ELF-1 (cell line): ENCODE measurements at places on chromosomes 16 and 17.
A peak's percentile ranks its signal among the peaks of the same experiment; 100 is the strongest.

GRCh38 chr17:2302778-2303203 lies 794 bp downstream of the SMG6 start:
- no peak for DNase-seq

DNA sequence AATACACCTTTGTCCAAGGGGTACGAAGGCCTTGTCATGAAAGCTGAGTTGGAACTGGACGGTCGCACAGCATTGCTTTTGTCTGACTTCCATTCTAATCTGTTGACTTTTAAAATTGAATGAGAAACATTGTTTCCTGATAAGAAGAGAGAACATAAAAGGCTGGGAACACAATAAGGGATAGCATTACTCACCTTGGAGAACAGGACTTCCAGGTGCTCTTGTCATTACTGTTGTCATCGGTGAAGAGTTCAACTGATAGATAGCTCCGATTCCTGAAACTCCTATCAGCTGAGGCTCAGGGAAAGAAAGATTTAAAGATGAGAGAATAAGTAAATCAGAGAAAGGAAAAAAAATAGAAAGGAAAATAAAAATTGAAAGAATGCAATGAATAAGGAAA lies 351.1 kb downstream of the KCNJ2 start:
- DNase-seq, result no peak

DNA sequence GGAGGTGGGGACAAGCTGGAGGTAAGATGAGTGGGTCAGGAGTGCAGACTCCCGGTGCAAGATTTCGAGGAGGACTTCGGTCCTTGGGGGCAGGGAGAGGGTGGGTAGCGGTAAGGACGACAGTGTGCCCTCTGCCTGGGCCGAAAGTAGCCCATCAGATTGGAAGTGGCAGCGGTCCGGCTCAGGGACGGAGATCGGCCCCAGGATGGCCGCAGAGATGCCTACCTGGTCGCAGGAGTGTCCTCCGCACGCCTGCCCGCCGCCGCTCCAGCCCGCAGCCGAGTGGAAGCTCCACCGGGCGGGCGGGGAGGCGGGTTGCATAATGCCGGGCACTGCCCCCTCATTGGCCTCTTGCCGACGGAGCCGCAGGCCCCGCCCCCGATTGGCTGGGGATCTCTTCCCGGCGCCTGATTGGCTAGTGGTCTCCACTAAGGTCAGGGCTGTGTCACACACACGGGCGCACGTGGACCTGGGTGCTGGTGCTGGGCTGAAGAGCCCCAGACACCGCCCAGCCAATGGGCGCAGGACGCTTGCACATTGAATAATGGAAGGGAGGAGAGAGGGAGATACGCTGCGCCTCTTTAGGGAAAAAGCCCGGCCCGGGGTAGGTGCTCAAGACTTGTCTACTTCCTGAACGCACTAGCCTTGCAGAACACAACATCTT lies at the start of gene PER1:
PER1 (minus strand) TSS at position 293 of the 664 bp plus-strand sequence. CDS start 1,698 bp downstream, outside the sequence.
- DNase-seq, result peak; percentile 95

- no peak for DNase-seq
Measured at GRCh38 chr17:2138318-2138717, 83.4 kb downstream of the HIC1 start.

DNA sequence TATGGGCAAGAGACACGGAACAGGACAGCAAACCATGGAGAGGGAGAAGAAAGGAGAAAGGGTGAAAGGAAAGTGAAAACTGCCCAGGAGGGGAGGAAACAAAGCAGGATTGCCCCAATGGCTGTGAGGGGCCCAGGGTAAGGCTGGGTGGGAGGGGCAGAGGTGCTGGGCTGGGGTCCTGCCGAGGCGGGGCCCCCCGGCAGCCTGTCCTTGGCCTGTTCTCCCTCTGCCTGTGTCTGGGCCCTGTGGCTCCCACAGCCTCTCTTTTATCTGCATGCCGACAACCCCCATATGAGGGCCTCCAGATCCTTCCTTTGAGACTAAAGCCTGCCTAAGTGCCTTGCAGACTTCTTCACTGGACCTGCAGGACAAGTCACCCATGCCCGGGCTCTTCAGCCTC lies 15.5 kb downstream of the ZNHIT3 start:
- no peak for DNase-seq

GRCh38 chr17:78325076-78325687 lies 34.7 kb downstream of the SOCS3 start:
- DNase-seq, result peak; percentile 75

GRCh38 chr17:49580055-49580721 lies 4.5 kb downstream of the NXPH3 start:
- DNase-seq, result no peak

GRCh38 chr17:33225994-33226393 lies 67.1 kb downstream of the ASIC2 start:
- no peak for DNase-seq

DNA sequence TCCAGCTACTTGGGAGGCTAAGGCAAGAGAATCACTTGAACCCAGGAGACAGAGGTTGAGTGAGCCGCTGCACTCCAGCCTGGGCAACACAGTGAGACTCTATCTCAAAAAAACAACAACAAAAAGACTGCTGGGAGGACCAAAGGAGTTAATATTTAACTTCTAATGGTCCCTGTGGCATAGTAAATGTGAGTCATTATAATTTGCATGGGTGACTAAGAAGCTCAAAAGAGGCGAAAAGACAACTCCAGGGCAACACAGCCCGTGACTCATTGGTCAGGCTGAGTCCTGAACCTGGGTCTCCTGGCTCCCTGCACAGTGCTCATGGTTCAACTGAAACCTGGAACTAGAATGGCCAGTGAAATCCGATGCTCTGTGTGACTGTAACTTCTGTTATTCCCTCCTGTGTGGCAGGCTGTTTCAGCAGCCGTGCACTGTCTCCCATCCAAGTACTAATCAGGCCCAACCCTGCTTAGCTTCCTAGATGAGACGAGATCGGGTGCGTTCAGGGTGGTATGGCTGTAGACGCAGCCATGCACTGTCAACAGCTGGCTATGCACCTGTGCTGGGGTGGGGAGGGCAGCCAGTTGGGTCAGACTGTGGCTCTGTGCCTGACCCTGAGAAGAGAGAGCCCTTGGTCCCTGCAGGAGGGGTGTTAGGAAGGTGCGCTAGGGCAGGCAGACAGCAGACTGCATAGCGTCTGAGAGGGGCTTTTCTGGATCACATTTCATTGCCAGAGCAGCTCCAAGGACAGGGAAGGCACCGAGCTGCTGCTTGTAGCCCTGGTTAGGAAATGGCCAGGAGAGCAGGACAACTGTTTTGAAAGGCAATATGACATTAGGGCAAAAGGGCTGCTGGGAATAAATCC lies 14.5 kb upstream of the GPRC5C start:
- DNase-seq, result peak; percentile 46

- DNase-seq, result no peak
Measured at GRCh38 chr17:33028778-33029177, 37.1 kb downstream of the SPACA3 start.

DNA sequence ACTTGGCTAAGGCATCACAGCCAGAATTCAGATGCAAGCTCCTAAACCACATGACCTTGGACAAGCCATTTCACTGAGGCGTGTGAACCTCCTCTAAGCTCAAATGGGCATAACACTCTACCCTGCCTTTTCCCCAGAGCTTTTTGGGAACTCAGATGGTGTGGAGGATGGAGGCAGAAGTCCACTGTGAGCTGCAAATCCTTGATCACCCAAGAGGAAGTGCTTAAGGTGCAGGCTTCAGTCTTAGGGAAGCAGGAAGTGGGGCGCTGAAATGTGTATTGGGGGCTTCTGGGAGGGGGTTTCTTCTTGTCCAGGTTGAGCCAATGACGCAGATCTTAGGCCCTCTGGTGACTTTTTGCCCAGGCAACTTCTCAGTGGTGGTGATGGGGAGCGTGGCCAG lies 12.9 kb downstream of the CIITA start:
- DNase-seq, result no peak

DNA sequence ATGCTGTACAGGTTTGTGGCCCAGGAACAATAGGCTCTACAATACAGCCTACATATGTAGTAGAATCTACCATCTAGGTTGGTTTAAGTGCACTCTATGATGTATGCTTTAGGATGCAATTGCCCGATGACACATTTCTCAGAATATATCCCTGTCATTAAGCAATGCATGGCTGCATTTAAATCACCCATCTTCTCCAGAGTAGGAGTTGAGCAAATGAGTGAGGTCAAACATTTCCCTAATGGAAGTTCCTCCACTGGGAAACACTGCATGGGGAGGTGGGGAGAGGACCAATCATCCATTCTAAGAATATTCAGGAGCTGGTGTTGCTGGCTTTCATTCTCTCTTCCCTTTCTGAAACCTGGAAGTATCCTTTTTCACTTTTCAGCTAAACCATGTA lies 2.0 kb upstream of the PCTP start:
- no peak for DNase-seq

DNA sequence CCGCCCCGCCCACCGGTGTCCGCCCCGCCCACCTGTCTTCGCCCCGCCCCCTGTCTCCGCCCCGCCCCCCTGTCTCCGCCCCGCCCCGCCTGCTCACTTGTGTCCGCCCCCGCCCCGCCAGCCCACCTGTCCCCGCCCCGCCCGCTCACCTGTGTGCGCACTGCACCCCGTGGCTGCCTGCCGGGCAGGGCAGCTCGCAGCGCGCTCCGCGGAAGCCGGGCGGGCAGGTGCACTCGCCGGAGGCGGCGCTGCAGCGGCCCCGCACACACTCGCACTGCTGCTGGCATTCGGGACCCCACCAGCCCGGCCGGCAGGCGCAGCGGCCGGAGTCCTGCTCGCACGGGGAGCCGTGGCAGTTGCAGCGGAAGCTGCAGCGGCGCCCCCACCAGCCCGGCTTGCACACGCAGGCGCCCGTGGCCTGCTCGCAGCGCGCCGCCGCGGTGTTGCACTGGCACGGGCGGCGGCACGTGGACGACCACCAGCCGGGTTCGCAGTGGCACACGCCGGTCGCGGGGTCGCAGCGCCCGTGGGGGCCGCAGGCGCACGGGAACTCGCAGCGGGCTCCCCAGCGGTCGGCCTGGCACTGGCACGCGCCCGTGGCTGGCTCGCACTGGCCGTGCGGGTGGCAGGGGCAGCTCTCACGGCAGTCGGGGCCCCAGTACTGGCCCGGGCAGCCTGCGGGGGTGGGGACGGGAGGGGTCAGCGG lies 2.1 kb downstream of the SCARF1 start:
- peak; percentile 70 for DNase-seq

DNA sequence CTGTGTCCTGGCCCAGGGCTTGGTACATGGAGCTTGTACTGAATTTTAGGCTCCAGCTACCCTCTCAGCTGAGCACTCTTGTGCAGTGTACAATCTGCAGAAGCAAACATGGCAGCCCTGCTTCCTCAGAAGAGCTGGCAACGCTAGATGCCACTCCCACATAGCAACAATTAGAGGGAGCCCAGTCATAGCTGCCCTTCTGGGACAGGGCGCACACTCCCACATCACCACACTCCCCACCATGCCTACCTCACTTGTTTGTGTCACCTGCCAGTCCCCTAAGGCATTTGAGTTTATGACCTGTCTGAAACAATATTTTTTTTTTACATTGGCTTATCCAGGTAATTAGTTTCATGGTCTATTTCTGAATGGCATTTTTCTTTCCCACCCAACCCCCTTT lies 72.3 kb downstream of the C17orf67 start:
- no peak for DNase-seq

GRCh38 chr16:57446531-57447185 lies 527 bp downstream of the CIAPIN1 start:
- peak; percentile 48 for DNase-seq

DNA sequence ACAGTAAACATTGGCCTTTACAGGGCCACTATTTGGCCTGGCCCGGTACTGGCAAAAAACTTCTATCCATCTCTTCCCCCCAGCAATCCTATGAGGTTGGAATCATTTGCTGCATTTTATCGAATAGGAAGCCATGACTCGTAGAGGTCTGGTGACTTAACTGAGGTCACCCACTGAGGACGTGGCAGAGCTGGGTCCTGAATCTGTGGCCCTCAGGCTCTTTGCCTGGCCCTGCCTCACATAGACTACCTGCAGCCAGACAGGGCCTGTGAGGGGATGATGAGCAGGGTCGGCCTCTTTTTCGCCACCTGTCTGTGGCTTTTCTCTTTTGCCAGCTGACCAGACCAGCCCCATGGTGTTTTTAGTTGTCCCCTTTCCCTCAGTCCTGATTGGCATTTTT lies 1.9 kb downstream of the PPP4C start:
- DNase-seq, result no peak

DNA sequence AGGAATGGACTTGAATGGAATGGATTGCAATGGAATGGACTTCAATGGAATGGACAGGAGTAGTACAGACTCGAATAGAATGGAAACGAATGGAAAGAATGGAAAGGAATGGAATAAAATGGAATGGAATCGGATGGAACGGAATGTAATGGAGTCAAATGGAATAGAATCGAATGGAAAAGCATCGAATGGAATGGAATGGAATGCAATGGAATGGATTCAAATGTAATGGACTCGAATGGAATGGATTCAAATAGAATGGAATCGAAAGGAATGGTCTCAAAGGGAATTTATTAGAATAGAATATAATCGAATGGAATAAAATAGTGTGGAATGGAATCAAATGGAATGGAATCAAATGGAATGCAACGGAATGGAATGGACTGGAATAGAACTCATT lies 484.9 kb upstream of the WSB1 start:
- no peak for DNase-seq

- DNase-seq, result no peak
Measured at GRCh38 chr16:52568495-52568894, 21.6 kb upstream of the TOX3 start.

- no peak for DNase-seq
Measured at GRCh38 chr16:20372701-20373100, 20.2 kb upstream of the UMOD start.

GRCh38 chr17:75516619-75517296 lies 430 bp downstream of the TSEN54 start:
- peak; percentile 35 for DNase-seq

- DNase-seq, result peak; percentile 23
Measured at GRCh38 chr17:32588982-32589381, 102.2 kb downstream of the CDK5R1 start.

- DNase-seq, result no peak
Measured at GRCh38 chr17:2213291-2213960, 90.2 kb downstream of the SMG6 start.

- no peak for DNase-seq
Measured at GRCh38 chr17:38693700-38694329, 11.3 kb upstream of the MLLT6 start.

- DNase-seq, result no peak
Measured at GRCh38 chr16:58828901-58829545, 94.9 kb upstream of the GOT2 start.

DNA sequence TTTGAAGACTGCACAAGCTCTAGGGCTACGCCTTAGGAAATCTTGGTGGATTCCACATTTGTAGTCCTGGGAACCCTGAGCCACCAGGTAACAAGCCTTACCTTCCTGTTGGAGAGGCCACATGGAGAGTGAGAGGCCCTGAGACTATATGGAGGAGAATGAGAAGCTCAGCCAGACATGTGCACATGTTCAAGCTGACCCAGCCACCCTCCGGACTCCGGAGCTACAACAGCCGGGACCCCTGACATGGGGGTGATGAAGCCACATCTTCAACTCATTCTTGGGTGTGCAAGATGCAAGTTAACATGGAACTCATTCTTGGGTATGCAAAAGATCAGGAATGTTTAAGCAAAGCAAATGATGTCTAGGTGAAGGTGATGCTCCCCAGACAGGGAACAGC lies 62.7 kb downstream of the GNA13 start:
- no peak for DNase-seq

- no peak for DNase-seq
Measured at GRCh38 chr16:29820271-29820701, at the start of gene MVP. Gene MVP (plus strand): TSS chr16:29820462. CDS start chr16:29830550, 10,088 bp downstream.

GRCh38 chr17:30091121-30091670 lies 25.4 kb upstream of the NSRP1 start:
- DNase-seq, result no peak

GRCh38 chr17:82091264-82092066 lies 6.6 kb downstream of the FASN start:
- no peak for DNase-seq
